ENCODE measurements at places on chromosomes 13 and 19.

- peak; percentile 54 for DNase-seq
Observed at GRCh38 chr19:55579766-55580621, 654 bp downstream of the ZNF579 start.

DNA sequence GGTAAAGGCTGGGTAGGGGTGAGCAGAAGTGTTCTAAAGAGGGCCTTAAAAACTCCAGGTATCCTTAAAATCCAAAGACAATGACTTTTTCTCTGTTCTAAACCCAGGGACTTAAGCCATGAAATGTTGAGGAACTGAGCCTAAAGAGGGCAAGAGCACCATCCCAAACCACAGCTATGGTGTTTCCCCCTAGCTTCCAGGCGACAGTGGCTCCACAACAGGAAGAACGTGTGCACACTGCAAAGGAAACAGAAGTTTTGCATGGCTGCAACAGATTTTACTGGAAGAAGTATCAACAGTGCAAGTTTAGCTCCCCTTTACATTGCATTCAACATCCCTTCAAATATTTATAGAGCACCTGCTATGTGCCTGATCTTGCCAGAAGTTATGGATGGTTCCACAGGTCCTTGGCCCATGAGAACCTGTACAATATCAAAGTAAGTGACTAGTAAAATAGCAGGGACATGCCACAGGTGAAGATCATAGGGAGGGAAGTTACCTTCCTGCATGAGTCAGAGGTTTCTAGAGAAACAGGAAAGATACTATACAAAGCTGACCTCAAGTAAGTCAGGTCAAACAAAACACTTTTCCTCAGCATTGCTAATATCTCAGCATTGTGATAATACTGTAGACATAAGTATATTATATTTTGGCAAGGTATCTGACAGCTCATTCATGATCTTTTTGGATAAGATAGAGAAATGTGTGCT, 8.4 kb upstream of the KCTD12 start:
- DNase-seq, result no peak

- DNase-seq, result no peak
Observed at GRCh38 chr13:44237881-44238421, 135.7 kb upstream of the SERP2 start.

DNA sequence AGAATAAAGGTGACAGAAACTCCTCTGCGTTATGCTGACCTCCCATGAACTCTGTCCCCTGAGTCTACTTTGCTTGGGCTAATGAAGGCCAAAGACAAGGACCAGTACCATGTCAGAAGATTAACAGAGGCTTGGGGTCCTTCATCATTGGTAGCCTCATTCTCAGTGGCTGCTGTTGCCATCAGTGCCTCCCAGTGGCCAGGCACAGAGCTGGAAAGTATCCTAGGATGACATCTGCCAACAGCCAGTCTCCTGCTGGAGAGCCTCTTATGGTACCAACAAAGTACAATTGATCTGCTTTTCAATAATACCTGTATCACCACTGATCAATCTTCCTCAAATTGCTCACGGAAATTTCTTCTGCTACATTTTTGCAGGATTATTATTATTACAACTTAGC, 281.6 kb downstream of the DNAJC15 start:
- no peak for DNase-seq

DNA sequence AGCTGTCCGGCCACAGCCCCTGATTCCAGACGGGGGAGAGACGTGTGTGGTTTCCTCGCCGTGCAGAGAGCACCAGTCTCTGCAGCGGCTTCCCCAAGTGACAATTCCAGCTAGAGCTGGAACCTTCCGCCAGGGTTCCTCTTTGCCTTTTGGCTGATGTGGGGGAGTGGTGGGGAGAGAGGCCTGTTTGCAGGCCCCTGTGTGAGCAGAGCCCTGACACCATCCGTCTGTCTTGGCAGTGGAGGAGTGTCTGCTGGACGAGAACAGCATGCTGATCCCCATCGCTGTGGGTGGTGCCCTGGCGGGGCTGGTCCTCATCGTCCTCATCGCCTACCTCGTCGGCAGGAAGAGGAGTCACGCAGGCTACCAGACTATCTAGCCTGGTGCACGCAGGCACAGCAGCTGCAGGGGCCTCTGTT, 25.0 kb downstream of the LAMP1 start:
- no peak for DNase-seq

DNA sequence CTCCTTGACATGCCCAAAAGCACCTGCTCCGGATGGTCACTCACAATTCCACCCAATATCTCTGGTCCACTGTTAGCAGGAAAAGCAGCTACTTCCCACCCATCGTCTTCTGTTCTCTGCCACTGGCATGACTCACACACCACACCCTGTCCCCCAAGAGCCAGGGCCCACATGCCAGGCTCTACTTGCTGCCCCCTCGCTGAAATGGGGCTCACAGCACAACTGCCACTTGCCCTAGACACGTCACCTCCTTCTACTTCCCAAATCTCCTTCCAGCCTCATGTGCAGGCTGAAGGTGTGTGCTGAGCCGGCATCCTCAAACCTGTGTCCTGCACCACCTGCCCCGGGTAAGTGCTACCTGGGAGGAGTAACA, 65.0 kb downstream of the TBC1D4 start:
- DNase-seq, result no peak

DNA sequence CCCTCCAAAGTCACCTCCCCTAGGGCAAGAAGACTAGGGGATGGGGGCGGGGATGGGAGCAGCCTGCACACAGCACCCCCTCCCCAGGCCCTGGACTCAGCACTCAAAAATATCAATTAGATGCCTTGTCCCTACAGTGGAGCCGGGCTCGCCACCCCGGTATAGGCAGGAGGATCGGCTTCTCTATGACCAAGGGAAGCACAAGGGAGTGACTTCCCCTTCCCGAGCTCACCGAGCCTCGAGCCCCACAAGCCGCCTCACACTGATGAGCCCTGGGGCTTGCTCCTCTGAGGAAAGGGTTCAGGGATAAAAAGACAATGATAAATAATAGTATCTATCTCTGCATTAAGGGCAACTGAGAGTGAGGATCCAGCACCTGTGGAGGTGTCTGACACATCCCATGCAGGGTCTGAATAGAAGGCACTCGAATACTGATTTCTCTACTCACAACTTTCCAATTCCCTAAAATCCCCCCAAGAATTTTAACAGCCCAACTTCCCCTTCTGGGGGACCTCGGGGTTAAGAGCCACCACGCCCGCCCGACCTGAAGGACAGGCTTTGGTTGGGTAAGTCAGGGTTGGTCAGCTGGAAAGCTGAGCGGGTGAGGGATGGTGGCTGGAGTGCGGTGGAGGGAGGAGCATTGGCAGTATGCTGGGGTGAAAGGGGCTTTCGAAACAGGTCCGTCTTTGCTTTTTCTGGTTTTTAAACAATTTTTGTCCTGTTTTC, 51.3 kb downstream of the STK24 start:
- DNase-seq, result no peak

DNA sequence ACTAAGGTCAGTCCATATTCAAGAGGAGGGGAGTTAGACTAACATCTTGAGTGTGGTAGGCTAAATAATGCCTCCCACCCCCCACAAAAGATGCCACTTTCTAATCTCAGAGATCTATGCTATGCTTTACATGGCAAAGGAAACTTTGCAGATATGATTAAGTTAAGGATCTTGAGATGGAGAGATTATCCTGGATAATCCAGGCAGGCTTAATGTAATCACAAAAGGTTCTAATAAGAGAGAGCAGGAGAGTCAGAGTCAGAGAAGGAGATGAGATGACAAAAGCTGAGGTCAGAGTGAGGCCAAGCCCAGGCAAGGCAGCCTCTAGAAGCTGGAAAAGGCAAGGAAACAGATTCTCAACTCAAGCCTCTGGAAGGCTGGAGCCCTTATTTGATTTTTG, 1011.6 kb downstream of the PCDH9 start:
- DNase-seq, result peak; percentile 38

DNA sequence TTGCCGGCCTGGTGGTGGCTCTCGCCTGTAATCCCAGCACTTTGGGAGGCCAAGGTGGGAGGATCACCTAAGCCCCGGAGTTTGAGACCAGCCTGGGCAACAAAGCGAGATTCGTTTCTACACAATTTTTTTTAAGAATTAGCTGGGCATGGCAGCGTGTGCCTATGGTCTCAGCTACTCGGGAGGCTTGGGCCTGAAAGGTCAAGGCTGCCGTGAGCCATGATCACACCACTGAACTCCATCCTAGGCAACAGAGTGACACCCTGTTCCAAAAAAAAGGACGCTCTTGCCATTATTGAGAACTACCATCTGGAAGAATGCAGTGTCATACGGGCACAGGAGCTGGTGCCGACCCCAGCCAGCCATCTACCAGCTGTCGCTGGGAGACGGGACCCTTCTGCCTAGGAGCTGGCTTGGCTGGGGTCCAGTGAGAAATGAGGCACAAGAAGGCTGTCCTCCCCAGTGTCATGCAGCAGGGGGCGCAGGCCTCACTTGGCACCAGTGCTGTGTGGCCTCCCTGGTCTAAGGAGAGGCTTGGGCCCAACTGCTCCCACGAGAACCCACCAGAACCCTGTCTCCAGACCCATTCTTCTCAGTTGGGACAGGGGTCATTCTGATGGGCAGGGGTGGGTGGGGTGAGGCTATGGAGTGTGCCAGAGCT, 12.2 kb upstream of the RELB start:
- peak; percentile 87 for DNase-seq

GRCh38 chr19:15544283-15544682, 36.0 kb downstream of the CYP4F22 start:
- no peak for DNase-seq

Measured in D341Med (cell line).